ENCODE measurements at places on chromosomes 3 and 15. TPM values are rescaled to one million over a fixed set of nuclear protein-coding genes. Genes with fewer than 3 reads are reported as not detected.

- peak overlapping the region; percentile 48 for H3K27ac ChIP-seq
- H3K4me1 ChIP-seq, result peaks cover 3% of the 10 kb centered on the region
- peak; percentile 93 for DNase-seq
- no peak overlapping the region for H3K4me3 ChIP-seq
These were observed 38.2 kb downstream of the ABI3BP start for GRCh38 chr3:100954990-100955389.

DNA sequence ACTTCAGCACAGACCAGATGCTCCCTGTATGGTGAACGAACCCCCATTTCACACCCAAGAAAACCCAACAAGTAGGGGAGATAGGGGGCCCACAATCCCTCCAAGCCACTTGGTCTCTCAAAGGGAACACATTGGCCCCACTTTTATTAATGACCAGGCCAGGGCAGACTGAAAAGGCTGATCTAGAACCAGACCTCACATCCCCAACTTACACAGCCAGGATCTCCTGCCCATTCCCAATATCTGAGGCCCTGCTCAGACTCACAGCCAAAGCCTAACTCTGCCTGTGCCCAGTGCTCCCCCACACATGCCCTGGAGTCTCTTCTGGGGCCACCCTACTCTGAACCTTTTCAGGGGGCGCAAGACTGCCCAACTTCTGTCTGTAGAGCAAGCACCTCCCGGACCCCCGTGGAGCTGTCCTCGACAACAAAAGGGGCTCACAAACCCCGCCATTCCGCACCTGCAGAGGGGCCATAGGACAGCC lies 1.8 kb downstream of the PLXNB1 start:
- peaks cover 18% of the 10 kb centered on the region for H3K4me1 ChIP-seq
- no peak for DNase-seq
- peak overlapping the region; percentile 66 for H3K4me3 ChIP-seq
- peaks cover 5% of the 10 kb centered on the region for H3K36me3 ChIP-seq

The SLITRK3 gene
- not detected for total RNA-seq

DNA sequence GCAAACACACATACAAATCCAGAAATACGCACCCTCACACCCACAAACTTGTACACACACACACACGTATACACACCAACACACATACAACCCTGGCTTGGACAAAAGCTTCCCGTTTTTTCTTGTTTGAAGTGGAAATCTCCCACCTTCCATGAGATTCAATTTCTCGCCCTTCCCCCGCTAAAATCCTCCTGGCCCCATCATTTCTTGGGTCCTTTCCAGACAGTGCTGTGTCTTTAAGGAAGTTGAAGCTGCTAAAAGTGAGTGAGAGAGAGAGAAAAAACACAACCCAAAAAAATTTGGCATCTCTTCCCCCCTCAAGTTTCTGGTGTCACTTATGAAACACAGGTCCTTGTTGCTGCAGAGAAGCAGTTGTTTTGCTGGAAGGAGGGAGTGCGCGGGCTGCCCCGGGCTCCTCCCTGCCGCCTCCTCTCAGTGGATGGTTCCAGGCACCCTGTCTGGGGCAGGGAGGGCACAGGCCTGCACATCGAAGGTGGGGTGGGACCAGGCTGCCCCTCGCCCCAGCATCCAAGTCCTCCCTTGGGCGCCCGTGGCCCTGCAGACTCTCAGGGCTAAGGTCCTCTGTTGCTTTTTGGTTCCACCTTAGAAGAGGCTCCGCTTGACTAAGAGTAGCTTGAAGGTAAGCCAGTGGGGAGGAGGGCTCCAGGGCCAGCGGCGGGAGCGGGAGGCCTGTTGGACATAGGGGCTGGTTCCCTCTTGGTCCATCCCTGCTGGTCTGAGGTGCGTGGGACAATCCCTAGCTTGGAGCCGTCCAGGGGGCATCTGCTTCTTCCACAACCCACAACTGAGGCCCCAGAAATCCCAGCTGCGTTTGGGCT lies at the start of gene ISLR:
TSS of gene ISLR (plus strand) at position 331 of the 839 bp plus-strand sequence. CDS start 1,149 bp downstream, outside the sequence.
- H3K27me3 ChIP-seq, result peaks cover 2% of the 10 kb centered on the region
- peak; percentile 34 for DNase-seq
- H3K27ac ChIP-seq, result peak within 1 kb of the TSS; percentile 32
- H3K4me1 ChIP-seq, result peaks cover 27% of the 10 kb centered on the region
- H3K36me3 ChIP-seq, result no peaks in the 10 kb centered on the region

The CIDEC gene
- not detected for total RNA-seq

The SLC22A14 gene
- total RNA-seq, result 0.17 TPM

The GRAMD2A gene
- 0.77 TPM for total RNA-seq

DNA sequence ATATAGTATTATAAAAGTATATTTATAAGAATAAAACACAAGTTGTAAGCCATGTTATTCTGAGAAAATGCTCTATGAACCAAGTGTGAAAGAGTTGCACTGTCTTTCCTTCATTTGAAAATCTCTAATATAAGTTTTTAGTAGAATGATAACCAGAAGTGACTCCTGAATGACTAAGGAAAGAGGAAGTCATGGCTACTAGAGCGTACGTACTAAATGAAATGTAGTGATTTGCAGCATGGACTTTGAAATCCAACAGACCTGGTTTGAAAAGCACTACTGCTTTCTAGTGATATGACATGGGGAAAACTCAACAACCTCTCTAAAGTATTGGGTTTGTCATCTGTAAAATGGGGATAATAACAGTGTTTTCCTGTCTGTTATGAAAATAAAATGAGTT lies 10.3 kb upstream of the DNAJC13 start:
- no peak overlapping the region for H3K4me3 ChIP-seq
- DNase-seq, result no peak
- no peaks in the 10 kb centered on the region for H3K27me3 ChIP-seq
- H3K27ac ChIP-seq, result no peak overlapping the region
- no peaks in the 10 kb centered on the region for H3K4me1 ChIP-seq

DNA sequence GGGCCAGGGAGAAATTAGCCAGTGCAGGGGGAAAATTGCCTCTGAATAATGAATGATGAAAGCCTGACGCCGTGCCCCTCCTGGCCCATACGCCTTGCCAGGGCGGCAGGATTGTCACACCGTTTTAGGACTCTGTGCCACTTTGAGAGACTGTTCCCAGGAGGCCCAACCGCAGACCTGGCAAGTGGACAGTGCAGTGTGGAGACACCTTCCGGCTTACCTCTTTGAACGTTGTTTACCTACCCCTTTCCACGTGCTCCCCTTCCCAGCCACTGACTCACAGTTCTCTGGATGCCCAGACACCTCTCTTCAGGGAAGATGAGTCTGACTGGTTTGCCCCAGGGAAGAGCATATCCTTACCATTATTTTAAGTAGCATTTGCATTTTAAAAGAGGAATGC lies 84.0 kb upstream of the PXYLP1 start:
- DNase-seq, result no peak
- no peaks in the 10 kb centered on the region for H3K36me3 ChIP-seq
- no peak overlapping the region for H3K27ac ChIP-seq
- H3K4me1 ChIP-seq, result no peaks in the 10 kb centered on the region

The DOCK3 gene
- total RNA-seq, result 0.17 TPM

- H3K36me3 ChIP-seq, result no peaks in the 10 kb centered on the region
- no peak overlapping the region for H3K4me3 ChIP-seq
- H3K27me3 ChIP-seq, result no peaks in the 10 kb centered on the region
- DNase-seq, result no peak
These were observed 5.1 kb downstream of the BFSP2 start for GRCh38 chr3:133404920-133405319.

DNA sequence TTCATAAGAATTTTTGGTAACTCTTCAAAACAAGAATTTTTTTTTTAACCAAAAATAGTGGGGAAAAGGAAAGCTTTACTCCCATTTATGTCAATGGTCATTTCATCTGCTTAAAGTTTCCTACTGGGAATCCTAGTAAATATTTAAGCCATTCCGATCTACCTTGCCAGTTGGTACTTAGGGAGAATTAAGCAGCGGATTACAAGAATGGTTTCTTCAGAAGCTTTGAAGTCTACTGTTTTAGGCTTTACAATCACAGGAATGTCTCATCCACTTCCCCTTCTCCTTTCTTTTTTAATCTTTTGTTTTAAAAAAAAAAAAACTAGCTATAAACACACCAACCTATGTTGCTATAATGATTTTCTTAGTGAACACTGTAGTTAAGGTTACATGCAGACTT lies 341.4 kb upstream of the ATP11B start:
- no peak overlapping the region for H3K4me3 ChIP-seq
- no peak for DNase-seq
- H3K27ac ChIP-seq, result no peak overlapping the region

DNA sequence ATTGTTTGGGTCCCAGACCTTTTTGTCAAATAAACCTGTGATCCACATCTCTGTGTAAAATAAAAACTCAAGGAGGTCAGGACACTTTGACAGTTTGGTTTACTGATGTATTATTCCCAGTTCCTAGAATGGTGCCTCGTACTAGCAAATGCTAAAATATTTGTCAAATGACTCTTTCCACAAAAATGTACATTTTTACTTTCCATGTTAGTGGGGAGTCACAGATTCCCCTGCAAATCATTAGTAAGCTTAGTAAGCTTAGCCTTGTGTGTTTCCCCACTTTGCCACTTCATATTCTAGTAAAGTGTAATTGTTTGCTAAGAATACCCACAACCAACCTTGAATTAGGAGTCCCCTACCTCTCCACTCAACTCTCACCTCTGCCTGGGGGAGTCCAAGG lies 2.4 kb upstream of the MAGI1 start:
- peaks cover 26% of the 10 kb centered on the region for H3K4me1 ChIP-seq
- no peaks in the 10 kb centered on the region for H3K27me3 ChIP-seq
- no peak overlapping the region for H3K4me3 ChIP-seq
- DNase-seq, result peak; percentile 50

- peaks cover 45% of the 10 kb centered on the region for H3K27me3 ChIP-seq
- H3K4me1 ChIP-seq, result peaks cover 2% of the 10 kb centered on the region
- no peaks in the 10 kb centered on the region for H3K36me3 ChIP-seq
These were observed 36.9 kb downstream of the DNAJB8 start for GRCh38 chr3:128429751-128430150.

- H3K27ac ChIP-seq, result no peak overlapping the region
- DNase-seq, result no peak
- no peaks in the 10 kb centered on the region for H3K4me1 ChIP-seq
- no peak overlapping the region for H3K4me3 ChIP-seq
- H3K36me3 ChIP-seq, result no peaks in the 10 kb centered on the region
- no peaks in the 10 kb centered on the region for H3K27me3 ChIP-seq
These were observed 571.9 kb downstream of the TAFA4 start for GRCh38 chr3:68360492-68360891.

DNA sequence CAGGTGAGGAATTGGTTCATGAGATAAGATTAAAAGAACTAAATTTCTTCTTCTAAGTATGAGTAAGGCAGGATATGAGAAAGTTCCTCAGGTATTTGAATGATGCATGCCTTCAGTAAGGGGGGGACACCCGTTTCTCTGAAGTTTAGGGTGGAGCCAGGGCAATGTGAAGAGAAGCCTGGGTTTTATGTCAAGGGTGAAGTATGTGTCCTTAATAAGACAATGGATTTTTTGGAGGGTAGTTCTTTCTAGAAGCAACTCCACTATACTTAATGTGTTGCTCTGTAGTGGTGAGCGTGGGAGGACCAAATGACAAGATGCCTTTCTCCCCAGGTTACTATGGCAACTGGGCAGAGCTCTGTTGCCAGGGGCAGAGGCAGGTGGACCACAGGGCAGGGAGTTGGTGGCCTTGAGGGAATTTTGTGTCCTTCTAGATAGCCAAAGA lies 44.0 kb downstream of the PHLDB2 start:
- H3K4me3 ChIP-seq, result no peak overlapping the region
- peaks cover 16% of the 10 kb centered on the region for H3K4me1 ChIP-seq
- peak overlapping the region; percentile 14 for H3K27ac ChIP-seq
- no peaks in the 10 kb centered on the region for H3K27me3 ChIP-seq
- no peaks in the 10 kb centered on the region for H3K36me3 ChIP-seq
- peak; percentile 66 for DNase-seq

GRCh38 chr3:134326126-134326525 lies 48.1 kb downstream of the AMOTL2 start:
- H3K27ac ChIP-seq, result peak overlapping the region; percentile 79
- peaks cover 40% of the 10 kb centered on the region for H3K4me1 ChIP-seq

- H3K4me3 ChIP-seq, result no peak overlapping the region
- peak; percentile 18 for DNase-seq
- peaks cover 31% of the 10 kb centered on the region for H3K4me1 ChIP-seq
- H3K27ac ChIP-seq, result no peak overlapping the region
These were observed 9.6 kb upstream of the FSIP1 start for GRCh38 chr15:39792025-39792843.

The TPRG1 gene
- total RNA-seq, result 0.99 TPM

The LNP1 gene
- 3.1 TPM for total RNA-seq

DNA sequence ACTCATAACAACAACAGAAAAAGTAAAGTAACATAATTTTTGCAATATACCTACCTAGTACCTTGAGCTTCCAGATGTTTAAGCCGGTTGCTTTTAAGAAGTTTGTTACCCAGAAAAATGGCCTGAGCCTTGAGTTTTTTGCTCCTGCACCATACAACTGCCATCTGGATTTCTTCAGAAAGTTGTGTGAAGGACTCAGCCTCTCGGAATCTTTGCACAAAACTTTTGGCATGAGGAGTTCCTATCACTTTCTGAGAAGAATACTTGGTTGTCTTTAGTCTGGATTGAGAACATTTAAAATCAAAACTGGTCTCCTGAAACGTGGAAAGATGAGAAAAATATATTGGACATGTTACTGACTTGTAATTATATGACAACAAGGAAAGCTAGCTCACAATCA lies 17.3 kb downstream of the GTPBP8 start:
- no peak for DNase-seq
- H3K27ac ChIP-seq, result no peak overlapping the region
- H3K4me3 ChIP-seq, result no peak overlapping the region
- no peaks in the 10 kb centered on the region for H3K27me3 ChIP-seq
- peaks cover 5% of the 10 kb centered on the region for H3K36me3 ChIP-seq

The ARNT2 gene
- 9.8 TPM for total RNA-seq

The GOLGA6L4 gene
- 1.5 TPM for total RNA-seq

DNA sequence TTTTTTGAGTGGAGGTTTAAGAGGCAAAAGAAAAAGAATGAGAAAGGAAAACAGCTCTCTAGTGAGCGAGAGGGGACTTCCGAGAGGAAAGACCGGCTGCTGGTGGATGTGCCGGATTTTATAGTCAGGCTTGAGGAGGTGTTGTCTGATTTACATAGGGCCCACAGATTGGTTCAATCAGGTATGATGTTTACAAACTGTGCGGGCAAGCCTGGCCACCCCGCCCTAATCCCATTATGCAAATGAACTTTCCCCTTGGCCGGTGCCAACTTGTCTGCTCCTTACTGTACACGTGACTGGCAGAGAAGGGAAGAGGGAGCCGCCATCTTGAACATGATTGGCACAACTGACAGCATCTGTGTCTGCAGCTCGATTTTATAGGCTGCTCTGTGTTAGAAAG lies 44.7 kb downstream of the FAM43A start:
- no peaks in the 10 kb centered on the region for H3K36me3 ChIP-seq
- H3K27me3 ChIP-seq, result peaks cover 4% of the 10 kb centered on the region
- H3K4me1 ChIP-seq, result no peaks in the 10 kb centered on the region
- H3K27ac ChIP-seq, result no peak overlapping the region

DNA sequence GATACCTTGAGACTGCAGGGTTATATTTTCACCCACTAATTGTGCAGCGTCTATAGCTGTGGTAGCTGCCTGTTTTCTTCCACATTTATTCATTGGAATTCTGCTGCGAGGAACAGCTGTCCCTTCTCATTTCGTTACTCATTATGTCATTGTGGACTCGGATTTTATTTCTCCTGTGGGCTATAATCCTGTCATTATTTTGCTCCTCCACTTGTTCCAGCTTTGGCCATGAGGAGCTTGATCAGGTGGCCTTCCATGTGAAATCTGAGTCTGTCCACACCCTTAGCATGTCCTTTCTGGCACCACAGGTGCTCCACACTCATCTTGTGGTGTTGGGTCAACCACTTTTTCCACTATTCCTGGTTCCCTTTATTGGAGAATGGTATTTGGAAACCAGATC lies 14.8 kb downstream of the LYSMD4 start:
- H3K4me1 ChIP-seq, result peaks cover 8% of the 10 kb centered on the region
- H3K36me3 ChIP-seq, result no peaks in the 10 kb centered on the region
- DNase-seq, result no peak
- H3K27me3 ChIP-seq, result no peaks in the 10 kb centered on the region
- H3K27ac ChIP-seq, result no peak overlapping the region
- H3K4me3 ChIP-seq, result no peak overlapping the region

Measured in fibroblast of lung (primary cell).